A673 (cell line): ENCODE measurements at places on chromosomes 5 and 9. TPM values are rescaled to one million over a fixed set of nuclear protein-coding genes. Genes with fewer than 3 reads are reported as not detected.

GRCh38 chr5:146440870-146441495 is 6.2 kb upstream of the TCERG1 start:
- H3K4me1 ChIP-seq, result no peaks in the 10 kb centered on the region
- no peak overlapping the region for H3K4me3 ChIP-seq
- H3K36me3 ChIP-seq, result no peaks in the 10 kb centered on the region
- peaks cover under 1% of the 10 kb centered on the region for H3K27me3 ChIP-seq
- H3K27ac ChIP-seq, result no peak overlapping the region
- DNase-seq, result no peak

GRCh38 chr5:34697308-34698108 is 41.4 kb downstream of the RAI14 start:
- H3K27me3 ChIP-seq, result no peaks in the 10 kb centered on the region
- H3K36me3 ChIP-seq, result no peaks in the 10 kb centered on the region
- H3K27ac ChIP-seq, result no peak overlapping the region
- no peaks in the 10 kb centered on the region for H3K4me1 ChIP-seq
- DNase-seq, result no peak
- no peak overlapping the region for H3K4me3 ChIP-seq

The OR2K2 gene
- not detected in 2 replicates for total RNA-seq

DNA sequence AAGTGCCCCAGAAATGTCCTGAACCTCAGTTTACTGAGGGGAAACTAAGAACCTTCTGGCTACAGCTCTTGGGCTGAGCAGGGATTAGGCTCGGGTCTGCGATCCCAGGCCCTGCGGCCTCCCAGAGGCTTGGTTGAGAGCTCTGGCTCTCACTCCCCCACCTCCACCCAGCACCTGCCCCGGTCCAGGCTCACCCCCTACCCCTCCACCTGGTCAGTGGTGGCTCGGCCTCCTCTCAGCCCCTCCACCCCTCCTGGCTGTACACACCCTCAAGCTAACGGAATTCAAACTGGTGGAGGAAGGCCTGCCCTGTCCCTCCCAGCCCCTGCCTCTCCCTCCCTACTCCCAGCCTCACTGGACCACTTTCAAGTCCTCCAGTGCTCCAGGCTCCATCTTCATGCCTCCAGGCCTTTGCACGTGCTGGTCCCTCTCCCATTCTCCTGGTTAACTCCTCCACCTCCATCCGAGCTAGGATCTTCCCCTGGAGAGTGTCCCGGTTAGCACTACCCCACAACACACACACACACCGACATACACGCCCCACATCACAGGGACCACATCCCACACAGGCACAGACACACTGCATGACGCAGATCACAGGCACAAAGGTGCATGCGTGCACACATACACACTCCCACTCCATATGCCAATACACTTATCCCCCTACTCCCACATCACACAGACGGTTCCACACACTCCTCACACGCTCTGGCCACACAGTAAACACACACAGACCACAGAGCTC is 130.9 kb downstream of the C9orf50 start:
- H3K4me1 ChIP-seq, result peaks cover 61% of the 10 kb centered on the region
- H3K27ac ChIP-seq, result peak overlapping the region; percentile 98
- no peaks in the 10 kb centered on the region for H3K27me3 ChIP-seq
- H3K36me3 ChIP-seq, result no peaks in the 10 kb centered on the region
- no peak for DNase-seq

- no peak overlapping the region for H3K4me3 ChIP-seq
- H3K27me3 ChIP-seq, result no peaks in the 10 kb centered on the region
- no peak overlapping the region for H3K27ac ChIP-seq
- no peaks in the 10 kb centered on the region for H3K36me3 ChIP-seq
- DNase-seq, result no peak
These were observed 10.6 kb downstream of the TENT4A start for GRCh38 chr5:6723816-6724300.

GRCh38 chr5:88816195-88816594 is 66.8 kb downstream of the MEF2C start:
- no peaks in the 10 kb centered on the region for H3K4me1 ChIP-seq
- no peak for DNase-seq
- no peak overlapping the region for H3K4me3 ChIP-seq
- no peaks in the 10 kb centered on the region for H3K27me3 ChIP-seq
- H3K36me3 ChIP-seq, result no peaks in the 10 kb centered on the region

The PCA3 gene
- total RNA-seq, result not detected in 2 replicates

DNA sequence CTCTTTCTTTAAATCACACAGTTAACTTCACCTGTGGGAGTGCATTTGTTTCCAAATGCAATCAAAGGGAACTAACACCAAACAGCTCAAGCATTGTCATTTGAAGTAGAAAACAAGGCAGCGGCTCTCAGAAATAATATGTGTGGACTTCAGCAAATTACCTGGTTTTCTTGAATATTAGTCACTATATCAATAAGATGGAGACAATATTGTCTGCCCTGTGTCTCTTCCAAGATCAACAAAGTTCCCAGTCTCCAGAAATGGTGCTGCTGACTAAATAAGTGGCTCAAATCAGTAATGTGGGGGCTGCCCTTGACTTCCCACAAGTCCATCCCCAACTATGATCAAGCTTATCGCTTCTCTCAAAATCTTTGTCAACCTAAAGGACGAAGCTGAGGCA is 53.1 kb upstream of the CEMIP2 start:
- H3K4me1 ChIP-seq, result no peaks in the 10 kb centered on the region
- no peak overlapping the region for H3K27ac ChIP-seq
- H3K27me3 ChIP-seq, result no peaks in the 10 kb centered on the region
- no peaks in the 10 kb centered on the region for H3K36me3 ChIP-seq
- DNase-seq, result no peak
- H3K4me3 ChIP-seq, result no peak overlapping the region

DNA sequence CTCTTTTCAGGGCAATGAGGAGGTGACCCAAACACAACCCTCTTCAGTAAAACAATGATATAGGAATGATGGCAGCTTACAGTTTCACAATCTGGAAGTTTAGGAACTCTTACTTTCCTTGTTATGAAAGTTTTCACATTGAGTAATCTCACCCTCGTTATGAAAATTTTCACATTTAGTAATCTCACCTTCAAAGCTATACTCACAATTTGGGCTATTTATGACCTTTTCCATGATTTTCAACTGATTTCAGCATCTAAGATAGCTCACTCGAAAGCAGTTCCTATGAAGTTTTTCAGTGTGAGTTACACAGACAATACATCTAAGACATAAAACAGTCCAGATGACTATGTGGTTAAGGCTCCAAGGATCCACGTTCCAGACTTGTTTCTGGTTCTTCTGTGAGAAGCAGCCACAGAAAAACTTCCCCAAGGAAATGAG is 57.1 kb downstream of the FOXD1 start:
- no peaks in the 10 kb centered on the region for H3K27me3 ChIP-seq
- H3K4me1 ChIP-seq, result peaks cover 11% of the 10 kb centered on the region
- H3K4me3 ChIP-seq, result no peak overlapping the region
- H3K36me3 ChIP-seq, result no peaks in the 10 kb centered on the region

DNA sequence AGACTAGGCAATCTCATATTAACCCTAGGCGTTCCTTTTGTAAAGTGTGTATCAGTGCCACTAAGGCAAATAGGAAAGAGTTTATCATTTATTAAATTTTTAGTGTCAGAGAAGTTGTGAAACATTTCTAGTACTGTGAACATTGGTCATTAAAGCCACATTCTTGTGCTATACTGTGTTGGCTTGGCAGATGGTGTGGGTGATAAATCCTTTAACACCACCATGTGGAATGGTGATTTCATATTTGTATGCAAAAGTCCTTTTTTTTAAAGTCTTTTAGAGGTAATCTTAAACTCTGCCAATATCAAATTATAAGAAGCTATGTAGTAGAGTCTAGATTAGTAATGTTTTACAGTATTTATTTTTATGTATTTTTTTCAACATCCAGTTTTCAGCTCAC is 18.1 kb downstream of the SLC12A2 start:
- no peak for DNase-seq
- no peak overlapping the region for H3K4me3 ChIP-seq
- H3K36me3 ChIP-seq, result no peaks in the 10 kb centered on the region

DNA sequence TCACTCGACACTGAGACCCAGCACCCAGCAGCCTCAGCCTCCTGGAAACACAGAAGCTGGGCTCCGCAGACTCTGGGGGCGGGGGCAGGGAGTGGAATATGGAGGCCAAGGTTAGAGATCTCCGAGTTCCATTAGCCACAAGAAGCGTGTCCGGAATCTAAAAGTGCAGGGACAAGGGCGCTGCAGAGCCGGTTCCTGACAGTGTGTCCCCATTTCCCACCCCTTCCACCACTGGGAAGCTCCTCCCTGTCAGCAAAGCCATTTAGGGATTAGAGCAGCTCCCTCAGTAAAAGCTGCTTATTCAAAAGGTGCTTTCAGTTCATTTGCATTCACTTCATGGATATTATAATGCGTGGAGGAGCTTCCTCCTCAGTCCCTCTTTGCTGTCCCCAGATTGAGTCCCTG is 74.1 kb upstream of the HSPA9 start:
- H3K27ac ChIP-seq, result no peak overlapping the region
- no peak overlapping the region for H3K4me3 ChIP-seq
- no peaks in the 10 kb centered on the region for H3K36me3 ChIP-seq
- H3K4me1 ChIP-seq, result peaks cover 25% of the 10 kb centered on the region

DNA sequence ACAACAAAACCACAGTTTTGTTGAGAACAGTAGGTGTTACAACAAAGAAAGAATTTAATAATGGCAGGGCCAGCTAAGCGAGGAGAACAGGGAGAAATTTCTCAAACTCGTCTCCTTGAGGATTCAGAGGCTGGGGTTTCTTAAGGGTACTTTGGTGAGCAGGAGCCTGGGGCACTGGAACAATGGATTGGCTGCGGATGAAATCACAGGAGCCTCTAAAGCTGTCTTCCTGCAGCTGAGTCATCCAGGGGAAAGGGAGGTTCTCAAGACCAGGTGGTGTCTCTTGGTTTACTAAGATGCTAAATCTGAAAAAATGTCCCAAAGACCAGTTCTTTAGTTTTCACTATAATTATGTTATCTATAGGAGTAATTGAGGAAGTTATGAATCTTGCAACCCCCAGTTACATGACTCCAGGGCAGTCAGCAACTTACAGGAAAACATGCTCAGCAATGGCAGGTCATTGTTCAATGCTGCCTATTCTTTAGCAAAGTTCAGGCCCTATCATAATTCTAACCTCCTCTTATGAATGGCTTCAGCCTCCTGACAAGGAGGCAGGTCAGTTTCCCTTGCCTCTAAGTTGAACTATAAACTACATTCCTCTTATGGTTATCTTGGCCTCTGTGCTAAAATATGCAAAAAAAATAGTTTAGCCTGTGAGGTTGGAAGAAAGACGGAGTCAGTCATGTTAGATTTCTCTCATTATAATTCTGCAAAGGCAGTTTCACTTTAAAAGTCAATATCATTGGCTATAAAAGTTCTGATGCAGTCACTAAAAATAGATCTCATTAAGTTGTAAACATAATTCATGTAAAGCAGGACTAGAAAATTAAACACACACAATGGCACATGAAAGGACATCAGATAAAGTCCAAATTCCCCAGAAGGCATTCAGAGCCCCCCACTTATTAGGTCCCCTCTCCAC is 63.3 kb upstream of the CKS2 start:
- H3K36me3 ChIP-seq, result no peaks in the 10 kb centered on the region
- no peak overlapping the region for H3K27ac ChIP-seq
- no peaks in the 10 kb centered on the region for H3K27me3 ChIP-seq
- H3K4me1 ChIP-seq, result no peaks in the 10 kb centered on the region
- H3K4me3 ChIP-seq, result no peak overlapping the region

DNA sequence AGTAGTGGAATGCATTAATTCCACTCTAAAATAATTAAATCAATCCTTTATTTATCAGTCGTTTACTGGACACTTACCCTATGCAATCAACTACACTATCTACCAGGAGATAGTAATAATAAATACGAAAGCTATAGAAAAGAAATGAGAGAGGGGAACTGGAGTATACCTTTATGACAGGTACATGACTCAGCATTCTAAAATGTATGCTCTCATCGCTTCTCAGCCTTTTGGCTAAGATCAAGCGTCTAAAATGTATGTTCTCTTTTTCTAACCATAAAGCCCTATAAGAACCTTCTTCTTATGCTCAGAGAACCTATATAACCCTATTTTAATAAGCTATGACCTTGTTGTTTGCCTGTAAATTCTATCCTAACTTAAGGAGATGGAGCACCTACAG is 753.9 kb upstream of the DMAC1 start:
- H3K27ac ChIP-seq, result no peak overlapping the region
- no peaks in the 10 kb centered on the region for H3K27me3 ChIP-seq
- DNase-seq, result no peak
- H3K4me3 ChIP-seq, result no peak overlapping the region
- no peaks in the 10 kb centered on the region for H3K4me1 ChIP-seq

The FAM114A2 gene
- total RNA-seq, result 19.3 and 23.5 TPM in 2 replicates

The WDR31 gene
- 1.3 and 2.4 TPM in 2 replicates for total RNA-seq

DNA sequence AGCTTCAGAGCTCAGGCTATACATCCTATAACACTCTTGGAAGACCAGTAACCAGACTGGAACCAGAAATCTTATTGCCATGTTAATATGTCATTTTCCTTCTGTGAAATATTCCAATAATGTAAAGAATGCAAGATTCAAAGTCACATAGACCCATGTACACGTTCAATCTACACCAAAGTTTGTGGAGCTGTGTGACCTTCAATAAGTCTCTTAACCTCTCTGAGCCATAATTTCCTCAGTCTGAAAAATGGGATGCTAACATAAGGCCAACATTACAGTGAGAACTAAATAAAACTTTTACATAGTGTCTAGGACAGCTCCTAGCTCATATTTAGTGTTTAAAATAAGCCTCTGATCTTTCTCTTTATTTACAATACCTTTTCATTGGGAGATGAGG is 70.4 kb downstream of the ARRDC3 start:
- peaks cover 38% of the 10 kb centered on the region for H3K4me1 ChIP-seq
- DNase-seq, result no peak
- no peaks in the 10 kb centered on the region for H3K36me3 ChIP-seq
- peak overlapping the region; percentile 77 for H3K27ac ChIP-seq
- no peaks in the 10 kb centered on the region for H3K27me3 ChIP-seq

DNA sequence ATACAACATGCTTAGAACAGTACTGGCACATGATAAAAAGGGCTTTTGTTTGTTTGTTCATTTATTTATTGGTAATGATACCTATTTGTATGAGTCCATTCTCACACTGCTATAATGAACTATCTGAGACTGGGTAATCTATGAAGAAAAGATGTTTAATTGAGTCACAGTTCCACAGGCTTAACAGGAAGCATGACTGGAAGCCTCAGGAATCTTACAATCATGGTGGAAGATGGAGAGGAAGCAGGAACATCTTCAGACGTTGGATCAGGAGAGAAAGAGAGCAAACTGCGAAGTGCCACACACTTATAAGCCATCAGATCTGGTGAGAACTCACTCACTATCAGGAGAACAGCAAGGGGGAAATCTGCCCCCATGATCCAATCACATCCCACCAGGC is 847.7 kb downstream of the CDH18 start:
- H3K4me3 ChIP-seq, result no peak overlapping the region
- H3K36me3 ChIP-seq, result no peaks in the 10 kb centered on the region
- H3K27me3 ChIP-seq, result no peaks in the 10 kb centered on the region
- no peak for DNase-seq
- H3K4me1 ChIP-seq, result no peaks in the 10 kb centered on the region
